Umbilical cord (tissue), 2 donors: ENCODE measurements at places on chromosomes 6 and 20. TPM values are rescaled to one million over a fixed set of nuclear protein-coding genes. Genes with fewer than 3 reads are reported as not detected.

DNA sequence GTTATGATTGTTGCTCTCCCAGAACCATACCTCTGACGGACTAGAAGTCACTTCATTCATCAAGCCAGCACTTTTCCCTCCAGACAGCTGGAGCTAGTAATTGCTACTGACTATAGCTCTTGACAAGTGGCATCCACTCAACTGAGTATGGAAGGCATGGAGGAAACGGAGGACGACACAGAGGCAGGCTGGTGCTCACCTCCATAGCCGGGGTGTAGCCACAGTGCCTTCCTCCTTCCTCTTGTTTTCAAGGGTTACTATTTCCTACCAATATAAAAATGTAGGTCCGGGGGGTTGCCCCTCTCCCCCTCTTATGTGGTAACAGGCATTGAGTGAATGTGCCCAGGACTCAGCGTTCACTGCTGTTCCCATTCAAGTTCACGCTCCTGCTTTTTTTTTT is 23.5 kb upstream of the FOXC1 start:
- no peak for DNase-seq

- no peak for DNase-seq
These were observed 53.4 kb downstream of the EDN1 start for GRCh38 chr6:12343440-12344162.

DNA sequence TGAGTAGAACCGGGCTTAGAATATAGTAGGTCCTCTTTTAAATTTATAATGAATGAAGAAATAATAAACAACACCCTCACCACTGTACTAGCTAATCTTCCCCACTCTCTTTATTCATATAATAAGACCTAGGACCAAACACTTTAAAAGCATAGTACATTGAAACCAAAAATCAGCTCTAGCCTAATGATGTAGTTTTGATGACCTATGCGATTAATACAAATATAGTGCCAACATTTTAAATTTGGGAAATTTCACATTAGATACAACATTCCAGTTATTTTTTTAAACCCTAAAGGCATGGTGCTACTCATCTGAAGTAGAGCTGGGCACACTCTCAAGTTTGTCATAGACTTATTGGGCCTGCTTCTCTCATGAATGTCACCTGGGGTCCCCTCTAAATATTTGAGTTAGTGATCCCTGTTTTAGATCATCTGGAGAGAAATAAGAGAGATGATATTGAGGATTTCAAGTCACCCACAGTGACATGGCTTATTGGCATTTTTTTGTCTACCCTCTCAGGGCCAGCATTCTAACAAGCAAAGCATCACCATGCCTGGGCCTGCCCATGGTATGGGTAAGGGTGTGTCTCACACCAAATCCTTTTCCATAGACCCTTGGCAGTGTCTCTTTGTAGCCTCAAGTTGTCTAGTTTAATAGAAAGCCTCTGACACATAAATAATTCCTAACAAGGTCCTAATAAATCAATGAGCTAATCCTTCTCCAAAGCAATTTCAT is 319.8 kb downstream of the HIVEP2 start:
- no peak for DNase-seq

- DNase-seq: peak; percentile 33
These were observed 165.0 kb upstream of the SULF2 start for GRCh38 chr20:47950124-47950912.

- DNase-seq: no peak
These were observed 49.1 kb upstream of the PRDM1 start for GRCh38 chr6:106037060-106037459.

- peak; percentile 80 for DNase-seq
These were observed 22.6 kb upstream of the HLA-DQB2 start for GRCh38 chr6:32785781-32786533.

GRCh38 chr6:144749263-144749662 is 464.1 kb downstream of the UTRN start:
- no peak for DNase-seq

DNA sequence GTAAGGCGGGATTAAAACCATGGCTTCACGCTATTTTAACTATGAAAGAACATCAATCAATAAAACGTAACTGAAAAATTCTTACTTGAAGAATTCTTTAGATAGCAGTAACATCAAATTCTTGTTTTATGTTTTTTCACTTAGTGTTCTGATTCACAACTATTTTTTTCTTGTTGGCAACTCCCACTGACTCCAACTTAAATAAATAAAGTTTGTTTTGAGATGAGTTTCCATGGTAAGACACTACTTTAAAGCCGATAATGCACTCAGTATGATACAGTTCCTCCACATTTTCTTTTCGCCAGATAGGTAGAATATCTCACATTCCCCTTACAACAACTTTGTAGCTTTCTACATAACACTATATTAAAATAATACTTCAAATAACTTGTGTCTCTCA is 33.1 kb upstream of the CNKSR3 start:
- peak; percentile 44 for DNase-seq

GRCh38 chr6:11366183-11366933 is 133.9 kb upstream of the NEDD9 start:
- no peak for DNase-seq

GRCh38 chr6:29737707-29738630 is 14.7 kb downstream of the HLA-F start:
- peak; percentile 32 for DNase-seq

GRCh38 chr20:875115-875514 is 41.0 kb downstream of the ANGPT4 start:
- DNase-seq: no peak

GRCh38 chr6:140867336-140867735 is 1265.4 kb upstream of the GJE1 start:
- no peak for DNase-seq

DNA sequence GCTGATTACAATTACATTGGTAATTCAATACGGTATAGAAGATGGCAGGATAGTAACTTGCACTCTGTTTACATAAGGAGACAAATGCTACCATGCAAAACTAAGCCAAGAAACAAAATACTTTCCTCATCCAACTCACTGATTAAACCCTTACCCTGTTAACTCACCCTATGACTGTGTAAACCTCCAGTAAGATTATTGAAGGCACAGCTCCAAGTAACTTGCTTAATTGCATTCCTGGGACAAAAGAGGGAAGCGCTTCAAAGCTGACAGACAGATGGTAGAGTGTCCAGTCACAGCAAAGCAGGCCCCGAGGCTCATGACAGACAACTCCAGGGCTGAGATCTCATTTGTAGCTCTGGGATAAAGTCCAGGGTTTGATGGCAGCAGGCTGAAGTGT is 6.9 kb upstream of the KIF16B start:
- peak; percentile 63 for DNase-seq

DNA sequence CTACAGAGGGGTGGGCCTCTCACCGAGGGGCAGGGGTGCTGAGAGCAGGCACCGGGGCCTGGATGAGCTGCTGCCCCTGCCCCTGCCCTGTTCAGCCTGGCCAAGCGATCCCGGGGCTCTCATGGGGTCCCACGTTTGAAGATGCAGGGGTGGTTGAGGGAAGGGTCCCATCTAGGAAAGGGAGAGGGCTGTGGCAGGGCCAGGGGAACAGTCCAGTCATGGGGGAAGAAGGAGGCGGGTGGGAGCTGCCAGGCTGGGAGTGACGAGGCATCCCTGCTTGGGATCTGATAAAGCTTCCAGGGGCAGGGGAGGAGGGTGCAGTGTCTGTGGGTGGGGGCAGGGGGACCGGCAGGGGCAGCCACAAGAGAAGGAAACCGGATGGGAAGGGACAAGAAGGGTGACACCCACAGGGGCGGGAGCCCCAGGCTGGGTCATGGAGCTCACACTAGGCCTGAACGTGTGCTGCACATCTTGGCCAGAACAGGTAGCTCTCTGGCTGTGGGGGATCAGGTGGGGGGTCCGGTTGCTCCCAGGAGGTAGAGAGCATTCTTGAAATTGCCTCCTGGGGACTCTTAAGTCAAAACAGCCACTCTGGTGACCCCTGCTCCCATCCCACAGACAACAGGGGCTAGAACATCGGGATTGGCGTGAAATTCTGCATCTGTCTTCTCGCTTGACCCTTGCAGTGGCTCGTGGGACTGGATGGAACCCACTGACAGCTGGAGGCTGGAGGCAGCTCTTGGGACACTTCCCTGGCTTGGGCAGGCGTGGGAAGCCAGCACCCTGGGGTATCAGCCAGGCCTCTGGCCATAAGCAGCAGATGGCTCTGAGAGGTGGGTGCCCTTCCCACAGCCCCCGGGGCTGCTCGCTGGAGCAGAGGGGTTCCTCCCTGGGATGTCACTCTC is 58.0 kb upstream of the GATA5 start:
- no peak for DNase-seq

DNA sequence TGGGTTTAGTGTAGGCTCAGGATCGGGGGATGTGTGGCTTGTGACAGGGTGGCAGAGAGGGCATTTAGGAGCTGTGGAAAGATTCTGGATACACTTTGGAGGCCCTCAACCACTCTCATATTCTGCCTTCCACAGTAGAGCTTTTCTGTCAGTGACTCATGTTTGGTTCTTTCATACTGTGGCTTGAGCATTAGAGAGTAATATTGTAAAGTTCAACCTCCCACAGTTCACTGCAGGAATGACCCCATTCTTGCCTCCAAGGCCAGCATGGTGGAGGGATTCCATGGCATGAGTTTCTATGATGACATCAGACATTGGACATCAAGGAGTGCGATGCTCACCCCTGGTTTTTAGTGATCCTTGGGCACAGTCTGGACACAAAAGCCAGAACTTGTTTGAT is 50.9 kb downstream of the DTD1 start:
- DNase-seq: no peak

GRCh38 chr6:22079783-22080182 is 217.1 kb downstream of the PRL start:
- no peak for DNase-seq

DNA sequence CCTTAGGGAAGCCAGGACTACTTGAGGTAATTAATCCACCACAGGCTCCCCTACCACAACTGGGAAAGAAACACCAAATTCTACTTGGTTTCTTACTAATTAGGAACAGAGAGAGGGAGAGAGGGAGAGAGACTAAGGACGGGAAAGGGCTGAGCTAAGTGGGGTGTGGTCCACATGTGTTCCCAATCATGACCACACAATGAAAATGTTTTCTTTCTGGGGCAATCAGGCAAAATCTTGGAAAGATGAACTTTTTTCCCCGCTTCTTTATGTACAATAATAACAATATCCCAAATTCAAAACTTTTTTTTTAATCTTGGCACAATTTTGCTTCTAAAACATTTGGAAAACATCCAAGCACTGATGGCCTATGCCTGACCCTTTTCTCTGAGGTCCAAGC is 734.4 kb downstream of the MAFB start:
- DNase-seq: no peak

DNA sequence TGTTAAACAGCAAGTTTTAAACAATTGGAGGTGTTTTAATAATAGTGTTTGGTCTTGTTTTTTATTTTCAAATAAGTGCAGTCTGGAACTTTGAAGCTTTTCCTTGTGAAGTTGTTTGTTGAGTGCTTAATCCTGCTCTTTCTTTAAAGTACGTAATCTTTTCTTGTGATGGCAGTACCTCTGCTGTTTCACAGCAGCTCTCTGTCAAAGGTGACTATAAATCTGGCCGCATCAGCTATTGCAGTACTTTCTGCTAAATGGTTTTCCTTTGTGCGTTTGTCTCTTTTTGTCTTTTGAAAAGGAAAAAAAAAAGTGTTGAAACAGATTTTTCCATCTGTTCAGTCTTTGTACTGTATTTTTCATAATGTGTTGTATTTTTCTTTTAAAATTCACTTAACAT is 12.7 kb downstream of the STXBP5 start:
- no peak for DNase-seq

GRCh38 chr6:146931214-146931613 is 273.0 kb upstream of the STXBP5 start:
- DNase-seq: no peak

DNA sequence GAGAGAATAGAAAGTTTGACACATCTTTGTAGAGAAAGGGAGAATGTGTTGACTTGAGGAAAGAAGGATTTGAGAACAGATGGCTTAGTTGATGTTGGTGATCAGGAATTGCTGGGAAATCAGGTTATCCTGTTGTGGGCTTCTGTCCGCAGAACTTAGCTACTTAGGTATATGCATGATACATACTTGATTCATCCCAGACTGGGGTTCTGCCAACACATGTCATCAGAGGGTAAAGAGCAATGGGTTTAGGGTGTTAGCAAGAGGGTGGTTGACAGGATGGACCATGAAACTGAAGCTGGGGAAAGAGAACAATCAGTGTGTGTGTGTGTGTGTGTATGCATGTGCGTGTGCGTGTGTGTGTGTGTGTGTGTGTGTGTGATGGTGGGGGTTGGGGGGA is 50.6 kb upstream of the NELFCD start:
- no peak for DNase-seq

DNA sequence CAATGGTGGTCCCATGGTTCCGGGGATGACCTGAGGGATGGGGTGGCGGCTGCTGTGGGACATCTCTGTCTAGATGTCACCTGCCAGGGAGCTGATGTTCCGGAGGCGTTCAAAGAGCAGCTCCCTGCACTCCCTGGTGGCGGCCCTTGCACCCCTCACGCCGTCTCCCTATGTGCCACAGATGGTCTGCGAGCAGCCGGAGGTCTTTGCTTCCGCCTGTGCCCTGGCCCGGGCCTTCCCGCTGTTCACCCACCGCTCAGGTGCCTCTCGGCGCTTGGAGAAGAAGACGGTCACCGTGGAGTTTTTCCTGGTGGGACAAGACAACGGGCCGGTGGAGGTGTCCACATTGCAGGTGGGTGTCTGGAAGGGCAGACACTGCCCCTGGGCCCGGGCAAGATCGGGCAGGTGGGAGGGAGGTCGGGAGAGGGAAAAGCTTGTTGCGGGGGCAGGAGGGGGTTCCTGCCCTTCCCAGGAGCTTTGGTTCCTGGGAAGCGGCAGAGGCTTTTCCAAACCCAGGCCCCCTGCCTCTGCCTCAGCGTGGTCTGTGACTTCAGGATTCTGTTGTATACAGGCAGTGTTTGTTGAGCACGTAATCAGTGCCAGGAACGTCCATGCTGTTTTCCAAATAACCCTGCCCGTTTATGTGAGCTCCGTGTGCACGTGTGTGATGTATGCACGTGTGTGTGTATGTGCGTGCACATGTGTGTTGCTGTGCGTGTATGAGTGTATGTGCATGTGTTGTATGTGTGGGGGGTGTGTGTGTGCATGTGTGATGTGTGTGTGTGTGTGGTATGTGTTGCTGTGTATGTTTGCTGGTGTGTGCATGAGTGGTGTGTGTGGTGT is 1.9 kb downstream of the NPEPL1 start:
- DNase-seq: no peak

The DEFB132 gene
- 2.4 TPM for total RNA-seq

The XKR7 gene
- total RNA-seq: 0.48 TPM

The GINS1 gene
- 4.3 TPM for total RNA-seq

The PTCHD4 gene
- total RNA-seq: 3.4 TPM

The AGPAT1 gene
- total RNA-seq: 11.1 TPM

The KIZ gene
- total RNA-seq: 20.9 TPM

The CALHM4 gene
- total RNA-seq: 2.4 TPM

The SMLR1 gene
- 0.72 TPM for total RNA-seq

The SH3BGRL2 gene
- total RNA-seq: 12.8 TPM

The PNISR gene
- total RNA-seq: 92.7 TPM
